ENCODE measurements at places on chromosomes 5 and 9.

- DNase-seq, result no peak
Observed at GRCh38 chr9:107703651-107704050, 214.1 kb upstream of the KLF4 start.

DNA sequence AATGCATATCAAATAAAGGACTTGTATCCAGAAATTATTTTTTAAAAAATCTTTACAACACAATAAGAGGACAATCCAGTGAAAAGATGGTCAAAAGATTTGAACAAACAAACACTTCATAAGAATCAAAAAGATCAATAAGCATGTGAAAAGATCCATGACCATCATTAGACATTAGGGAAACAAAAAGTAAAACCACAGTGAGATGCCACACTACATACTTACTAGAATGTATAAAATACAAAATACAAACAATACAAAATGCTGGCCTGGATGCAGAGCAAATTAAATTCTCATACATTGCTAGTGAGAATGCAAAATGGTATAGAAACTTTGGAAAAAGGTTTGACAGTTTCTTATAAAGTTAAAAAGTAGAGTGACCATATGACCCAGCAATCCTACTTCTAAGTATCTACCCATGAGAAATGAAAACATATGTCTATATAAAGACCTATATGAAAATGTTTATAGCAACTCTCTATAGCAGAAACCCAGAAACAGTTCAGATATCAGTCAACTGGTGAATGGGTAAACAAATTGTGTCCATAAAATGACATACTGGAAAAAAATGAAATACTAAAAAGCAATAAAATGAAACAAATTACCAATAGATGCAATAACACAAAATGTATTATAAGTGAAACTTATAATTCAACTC lies 426.1 kb downstream of the RAB3C start:
- DNase-seq, result no peak

GRCh38 chr5:100434815-100435214 lies 100.4 kb upstream of the FAM174A start:
- no peak for DNase-seq

- no peak for DNase-seq
Observed at GRCh38 chr5:10584714-10585517, 21.0 kb downstream of the ANKRD33B start.

- no peak for DNase-seq
Observed at GRCh38 chr5:162939991-162940390, 497.4 kb upstream of the CCNG1 start.
